ENCODE measurements at places on chromosomes 6 and 20.

DNA sequence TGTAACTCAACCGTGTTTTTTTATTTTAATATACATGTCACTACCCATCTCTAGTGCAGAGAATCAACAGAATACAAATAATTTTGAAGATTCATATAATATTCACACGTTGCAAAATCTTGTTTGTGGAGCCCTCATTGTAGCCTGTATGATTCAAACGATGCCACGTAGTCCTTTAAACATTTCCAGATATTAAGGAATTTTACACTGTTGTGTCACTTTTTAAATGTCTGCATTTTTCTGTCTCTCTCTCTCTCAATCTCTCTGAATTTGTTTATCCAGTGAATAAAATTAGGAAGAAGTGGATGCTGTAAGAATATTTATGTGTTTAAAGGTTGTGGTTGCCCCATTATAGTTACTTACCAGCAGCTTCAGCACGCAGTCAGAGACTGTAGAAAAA lies 262.0 kb downstream of the PAX1 start:
- no peak for DNase-seq

GRCh38 chr6:148349466-148349865 lies 6.8 kb downstream of the SASH1 start:
- no peak for DNase-seq

DNA sequence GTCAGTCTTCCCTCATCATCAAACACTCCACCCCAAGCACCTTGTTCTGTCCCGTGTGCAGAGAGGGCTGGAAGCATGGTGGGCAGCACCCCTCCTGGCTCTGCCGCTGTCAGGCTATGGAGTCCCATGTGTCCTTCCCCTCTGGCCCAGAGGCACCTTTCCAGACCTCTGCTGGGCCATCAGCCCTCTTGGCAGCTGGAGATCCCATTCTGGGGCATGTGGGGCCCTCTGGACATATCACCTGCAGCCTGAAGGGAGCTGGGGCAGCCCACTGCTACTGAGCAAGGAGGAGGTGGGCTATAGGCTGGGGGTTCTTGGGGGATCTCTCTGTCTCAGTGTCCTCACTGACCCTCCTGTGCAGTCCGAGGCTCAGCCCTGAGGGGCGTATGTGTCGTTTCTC lies 42.2 kb downstream of the SUN5 start:
- no peak for DNase-seq

GRCh38 chr6:125154118-125154760 lies 666 bp downstream of the TPD52L1 start:
- no peak for DNase-seq

All from activated CD4-positive, alpha-beta T cell treated with anti-CD3 and anti-CD28 coated beads, Interleukin-2, Interleukin-6, amounts not matched to agents 100 ng/mL and 50 ng/mL, durations not matched to agents 16 hours and 8 hours (primary cell).